Spinal cord (tissue), 10 donors: ENCODE measurements at places on chromosomes 4 and X. TPM values are rescaled to one million over a fixed set of nuclear protein-coding genes. Genes with fewer than 3 reads are reported as not detected.

DNA sequence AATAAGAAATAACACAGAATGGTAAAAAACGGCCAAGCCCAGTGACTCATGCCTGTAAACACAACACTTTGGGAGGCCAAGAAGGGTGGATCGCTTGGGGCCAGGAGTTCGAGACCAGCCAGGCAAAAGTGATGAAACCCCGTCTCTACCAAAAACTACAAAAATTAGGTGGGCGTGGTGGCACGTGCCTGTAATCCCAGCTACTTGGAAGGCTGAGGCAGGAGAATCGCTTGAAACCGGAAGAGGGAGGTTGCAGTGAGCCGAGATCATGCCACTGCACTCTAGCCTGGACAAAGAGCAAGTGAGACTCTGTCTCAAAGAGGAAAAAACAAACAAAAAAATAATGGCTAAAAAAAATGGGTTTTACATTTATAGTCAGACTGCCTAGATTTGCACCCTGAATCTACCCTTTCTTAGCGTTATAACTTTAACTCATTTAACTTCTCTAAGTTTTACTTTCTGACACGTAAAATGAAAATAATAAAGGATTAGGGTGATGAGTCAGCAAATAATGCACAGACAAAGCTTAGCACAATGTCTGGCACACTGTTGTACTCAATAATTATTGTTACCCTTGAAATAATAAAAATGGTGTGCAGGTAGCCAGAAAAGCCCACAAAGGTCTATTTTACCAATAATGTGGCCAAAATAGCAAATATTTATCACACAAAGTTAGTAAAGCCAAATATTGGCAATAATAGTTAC, 55.0 kb downstream of the ATP11C start:
- no peaks in the 10 kb centered on the region for H3K4me1 ChIP-seq
- H3K36me3 ChIP-seq = no peaks in the 10 kb centered on the region
- H3K4me3 ChIP-seq = no peak overlapping the region
- no peak for DNase-seq

GRCh38 chr4:78477276-78477675, 74.3 kb upstream of the ANXA3 start:
- H3K27ac ChIP-seq = no peak overlapping the region
- H3K27me3 ChIP-seq = no peaks in the 10 kb centered on the region
- H3K4me3 ChIP-seq = no peak overlapping the region
- H3K4me1 ChIP-seq = no peaks in the 10 kb centered on the region

GRCh38 chrX:2608638-2609430, 82.3 kb upstream of the CD99 start:
- peaks cover 8% of the 10 kb centered on the region for H3K27me3 ChIP-seq
- no peak overlapping the region for H3K27ac ChIP-seq
- no peak for DNase-seq
- H3K36me3 ChIP-seq = no peaks in the 10 kb centered on the region

DNA sequence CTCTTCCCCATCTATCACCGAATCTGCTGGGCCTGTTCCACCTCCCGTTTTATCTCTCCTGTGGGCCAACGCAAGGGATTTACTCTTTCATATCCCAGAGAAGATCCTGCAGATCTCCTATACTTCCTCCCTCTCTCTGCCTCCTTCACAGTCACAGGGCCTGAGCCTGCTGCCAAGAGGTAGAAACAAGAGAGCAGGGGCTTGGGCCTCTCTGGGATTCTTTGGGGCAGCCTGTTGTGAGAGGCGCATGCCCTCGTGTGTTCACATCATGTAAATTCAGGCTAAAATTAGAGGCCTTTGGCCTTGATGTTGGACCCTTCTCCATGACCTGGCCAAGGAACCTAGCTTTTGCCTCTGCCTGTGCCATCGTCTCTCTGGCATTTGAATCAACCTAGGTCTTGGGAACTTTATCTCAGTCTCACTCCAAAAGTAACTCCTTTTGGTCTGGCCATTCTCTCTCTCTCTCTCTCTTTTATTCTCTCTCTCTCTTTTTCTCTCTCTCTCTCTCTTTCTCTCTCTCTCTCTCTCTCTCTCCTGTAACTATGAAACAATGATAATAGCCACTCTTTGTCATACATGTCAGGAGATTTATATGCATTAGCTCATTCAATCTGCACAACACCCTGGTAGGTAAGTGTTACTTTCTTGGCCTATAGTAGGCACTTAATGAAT, 20.0 kb upstream of the EFNB1 start:
- H3K27me3 ChIP-seq = peaks cover 3% of the 10 kb centered on the region
- no peak overlapping the region for H3K27ac ChIP-seq
- no peaks in the 10 kb centered on the region for H3K36me3 ChIP-seq
- no peak overlapping the region for H3K4me3 ChIP-seq

DNA sequence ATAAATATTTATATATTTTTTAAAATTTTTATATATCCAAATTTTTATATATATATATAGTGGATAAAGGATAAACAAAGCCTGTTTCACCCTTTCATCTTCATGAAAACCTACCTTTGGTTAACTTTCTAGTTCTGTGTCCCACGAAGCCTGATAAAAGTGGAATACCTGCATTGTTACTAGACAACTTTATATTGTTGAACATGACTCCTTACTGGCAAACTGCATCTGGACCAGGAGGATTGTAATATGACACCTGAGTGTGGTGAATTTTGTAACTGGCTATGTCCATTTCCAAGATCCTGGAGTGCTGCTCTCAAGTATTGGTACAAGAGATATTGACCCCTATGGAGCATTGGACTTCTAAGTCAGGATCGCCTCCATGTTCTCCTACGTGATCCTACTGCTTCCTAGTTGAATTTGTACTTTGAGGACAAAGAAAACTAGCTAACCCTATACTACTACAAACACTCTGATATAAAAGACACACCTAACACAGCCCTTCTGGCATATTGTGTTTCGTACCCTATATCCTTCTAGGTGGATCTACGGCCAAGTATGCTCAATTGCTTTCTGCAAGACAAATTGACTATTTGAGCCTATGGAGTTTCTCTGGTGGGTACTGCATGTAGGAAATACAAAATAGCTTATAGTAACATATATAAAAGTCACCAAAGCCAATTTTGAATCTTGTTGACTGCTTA, 61.3 kb upstream of the PRRG1 start:
- H3K27ac ChIP-seq = no peak overlapping the region
- no peaks in the 10 kb centered on the region for H3K27me3 ChIP-seq
- no peaks in the 10 kb centered on the region for H3K4me1 ChIP-seq
- H3K4me3 ChIP-seq = no peak overlapping the region
- H3K36me3 ChIP-seq = no peaks in the 10 kb centered on the region

DNA sequence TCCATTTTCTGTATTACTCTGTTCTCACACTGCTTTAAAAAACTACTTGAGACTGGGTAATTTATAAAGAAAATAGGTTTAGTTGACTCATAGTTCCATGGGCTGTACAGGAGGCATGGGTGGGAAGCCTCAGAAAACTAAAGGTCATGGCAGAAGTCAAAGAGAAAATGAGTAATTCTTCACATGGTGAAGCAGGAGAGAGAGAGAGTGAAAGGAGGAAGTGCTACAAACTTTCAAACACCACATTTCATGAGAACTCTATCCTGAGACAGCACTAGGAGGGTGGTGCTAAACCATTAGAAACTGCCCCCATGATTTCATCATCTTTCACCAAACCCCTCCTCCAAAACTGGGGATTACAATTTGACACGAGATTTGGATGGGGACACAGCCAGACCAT, 108.0 kb upstream of the PBDC1 start:
- no peak overlapping the region for H3K27ac ChIP-seq
- no peaks in the 10 kb centered on the region for H3K27me3 ChIP-seq
- no peaks in the 10 kb centered on the region for H3K4me1 ChIP-seq

NWD2 gene
- 3.5 TPM for total RNA-seq

SMIM10L2A gene
- total RNA-seq = 11.0 TPM

DNA sequence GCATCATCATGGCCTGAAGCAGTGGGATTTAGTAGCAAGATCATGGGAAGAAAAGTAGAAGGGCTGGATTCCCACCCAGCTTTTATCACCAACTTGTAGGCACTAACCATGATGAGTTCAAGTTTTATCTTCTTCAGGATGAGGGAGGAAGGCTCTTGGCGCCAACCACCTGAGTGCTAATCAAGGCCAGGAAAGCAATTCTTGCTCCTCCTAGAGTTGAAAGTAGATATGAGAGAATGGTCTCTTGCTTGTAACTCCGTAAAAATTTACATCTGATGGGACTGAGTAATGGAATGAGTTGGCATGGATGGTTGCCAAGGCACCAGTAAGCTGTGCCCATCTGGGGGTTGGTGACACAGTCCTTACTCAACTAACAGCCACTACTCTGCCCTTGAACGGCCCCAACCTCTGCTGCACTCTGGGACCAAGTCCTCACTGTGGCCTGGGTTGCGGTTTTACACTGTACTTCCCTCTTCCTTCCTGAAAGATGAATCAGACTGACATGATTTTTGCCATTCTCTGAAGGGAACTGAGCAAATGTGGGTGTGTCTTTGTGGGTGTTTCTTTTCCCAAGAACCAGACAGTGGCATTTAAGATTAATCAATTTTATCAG, 39.4 kb upstream of the NDP start:
- H3K36me3 ChIP-seq = no peaks in the 10 kb centered on the region
- DNase-seq = no peak
- H3K4me3 ChIP-seq = no peak overlapping the region
- no peaks in the 10 kb centered on the region for H3K4me1 ChIP-seq
- no peaks in the 10 kb centered on the region for H3K27me3 ChIP-seq

GRCh38 chr4:4867375-4868039, 8.0 kb downstream of the MSX1 start:
- peaks cover 7% of the 10 kb centered on the region for H3K36me3 ChIP-seq
- H3K27ac ChIP-seq = no peak overlapping the region
- peaks cover 99% of the 10 kb centered on the region for H3K27me3 ChIP-seq
- peak; percentile 24 for DNase-seq

GRCh38 chr4:109321232-109321631, 18.8 kb upstream of the COL25A1 start:
- H3K27ac ChIP-seq = no peak overlapping the region
- DNase-seq = no peak
- no peak overlapping the region for H3K4me3 ChIP-seq
- no peaks in the 10 kb centered on the region for H3K27me3 ChIP-seq
- H3K4me1 ChIP-seq = no peaks in the 10 kb centered on the region

DNA sequence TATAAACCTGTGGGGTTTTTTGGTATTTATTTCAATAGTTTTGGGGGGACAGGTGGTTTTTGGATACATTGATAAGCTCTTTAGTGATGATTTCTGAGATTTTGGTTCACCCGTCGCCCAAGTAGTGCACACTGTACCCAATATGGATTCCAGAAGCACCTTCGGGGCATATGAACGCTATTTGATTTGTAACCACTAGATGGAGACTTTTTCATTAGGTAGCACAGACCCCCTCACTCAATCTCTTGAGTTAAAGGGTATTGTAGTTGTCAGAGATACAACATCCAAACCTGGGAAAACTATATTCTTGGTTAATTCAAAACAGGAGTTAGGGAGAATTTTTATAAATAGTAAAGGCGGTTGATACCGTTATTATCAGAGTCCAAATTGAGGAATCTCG, 79.8 kb downstream of the SPANXN3 start:
- H3K4me1 ChIP-seq = no peaks in the 10 kb centered on the region
- H3K4me3 ChIP-seq = no peak overlapping the region
- H3K27ac ChIP-seq = no peak overlapping the region
- no peaks in the 10 kb centered on the region for H3K36me3 ChIP-seq
- no peak for DNase-seq
- H3K27me3 ChIP-seq = no peaks in the 10 kb centered on the region

- H3K4me1 ChIP-seq = no peaks in the 10 kb centered on the region
- no peak for DNase-seq
- no peak overlapping the region for H3K4me3 ChIP-seq
- H3K36me3 ChIP-seq = no peaks in the 10 kb centered on the region
- no peaks in the 10 kb centered on the region for H3K27me3 ChIP-seq
Measured at GRCh38 chr4:4899202-4899925, 39.9 kb downstream of the MSX1 start.

DNA sequence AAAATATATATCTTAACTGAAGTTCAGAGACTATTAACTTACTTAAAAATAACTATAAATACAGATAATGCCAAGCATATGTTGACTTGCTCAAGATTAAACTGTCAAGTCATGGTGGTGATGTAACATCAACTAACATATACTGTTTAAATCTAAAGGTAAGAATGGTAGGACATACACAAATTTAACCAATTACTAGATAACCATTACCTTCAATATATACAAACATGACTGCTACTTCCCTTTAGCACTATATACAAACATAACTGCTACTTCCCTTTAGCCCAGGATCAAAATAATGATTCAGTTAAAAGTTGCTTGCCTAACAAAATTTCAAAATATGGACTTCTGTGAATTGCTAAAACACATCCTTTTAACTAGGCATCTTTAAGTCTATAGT, 14.9 kb downstream of the HNRNPD start:
- H3K27ac ChIP-seq = no peak overlapping the region
- no peaks in the 10 kb centered on the region for H3K27me3 ChIP-seq
- no peak for DNase-seq
- H3K4me1 ChIP-seq = peaks cover under 1% of the 10 kb centered on the region
- peaks cover 3% of the 10 kb centered on the region for H3K36me3 ChIP-seq

SHROOM4 gene
- total RNA-seq = 10.9 TPM

DNA sequence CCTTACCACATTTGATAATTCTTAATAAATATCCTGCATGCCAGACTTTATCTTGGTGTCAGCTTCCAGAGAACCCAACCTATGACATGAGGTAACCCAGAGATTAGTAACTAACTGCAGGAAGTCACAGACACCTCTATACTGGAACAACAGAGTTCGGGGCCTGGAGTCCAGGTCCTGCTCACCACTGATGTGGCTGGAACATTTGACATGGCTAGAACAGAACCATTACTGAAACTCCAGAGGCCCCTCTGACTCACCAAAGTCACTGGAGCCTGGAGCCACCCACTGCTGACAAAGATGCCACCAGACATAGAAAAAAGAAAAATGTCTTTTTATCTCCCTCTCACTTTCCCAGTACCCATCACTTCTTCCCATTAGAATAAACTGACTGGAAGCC, 403.7 kb downstream of the MID1IP1 start:
- no peak overlapping the region for H3K4me3 ChIP-seq
- no peak for DNase-seq
- H3K36me3 ChIP-seq = no peaks in the 10 kb centered on the region
- H3K27ac ChIP-seq = no peak overlapping the region
- peaks cover 10% of the 10 kb centered on the region for H3K27me3 ChIP-seq

GRCh38 chr4:54843946-54844345, 186.2 kb downstream of the KIT start:
- no peaks in the 10 kb centered on the region for H3K27me3 ChIP-seq
- no peak overlapping the region for H3K4me3 ChIP-seq
- H3K36me3 ChIP-seq = no peaks in the 10 kb centered on the region
- no peak overlapping the region for H3K27ac ChIP-seq

- H3K4me3 ChIP-seq = no peak overlapping the region
- DNase-seq = no peak
- no peaks in the 10 kb centered on the region for H3K4me1 ChIP-seq
- no peak overlapping the region for H3K27ac ChIP-seq
- no peaks in the 10 kb centered on the region for H3K27me3 ChIP-seq
Measured at GRCh38 chr4:183600189-183600685, 58.7 kb downstream of the RWDD4 start.

APLN gene
- 4.7 TPM for total RNA-seq
